Activated T-cell treated with anti-CD3 and anti-CD28 coated beads for 4 hours (primary cell): ENCODE measurements at places on chromosomes 13 and 19.
A peak's percentile ranks its signal among the peaks of the same experiment; 100 is the strongest.

DNA sequence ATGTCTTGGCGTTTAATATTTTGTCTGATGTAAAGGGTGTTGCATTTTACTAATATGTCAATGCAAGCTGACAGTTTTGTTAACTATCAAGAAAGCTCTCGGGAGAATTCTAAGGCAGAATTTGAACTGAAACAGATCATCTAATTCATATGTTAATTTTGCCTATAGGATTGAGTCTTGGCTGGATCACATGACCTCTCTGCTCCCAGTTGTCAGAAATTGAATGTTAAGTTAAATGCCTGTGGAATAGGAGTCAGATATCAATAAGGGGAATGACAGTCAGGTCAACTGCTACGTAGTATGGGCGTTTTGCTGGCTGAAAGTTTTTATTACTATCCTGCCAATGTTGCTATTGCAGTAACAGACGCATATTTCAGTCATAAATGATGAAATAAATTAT is 358.5 kb downstream of the MYO16 start:
- no peak for DNase-seq

DNA sequence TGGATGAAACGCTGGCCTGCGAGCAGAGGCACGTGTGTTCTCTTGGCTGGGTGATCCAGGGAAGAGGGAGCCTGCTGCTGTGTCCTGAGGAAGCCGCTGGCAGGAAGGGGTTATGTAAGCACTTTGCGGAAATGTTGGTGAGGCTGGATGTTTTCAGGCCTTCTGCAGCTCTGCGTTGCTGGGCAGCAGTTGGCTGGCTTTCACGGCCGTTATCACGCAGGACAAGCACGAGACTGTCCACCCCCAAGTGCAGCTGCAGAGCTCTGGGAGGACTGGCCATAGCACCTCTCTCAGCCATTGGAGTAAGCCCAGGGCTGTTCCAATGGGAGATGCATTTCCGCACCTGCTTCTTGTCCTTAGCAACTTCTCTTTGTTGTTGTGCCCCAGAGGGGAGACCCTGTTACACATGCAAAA is 146.9 kb upstream of the SOX21 start:
- DNase-seq: no peak

- DNase-seq: peak; percentile 46
These were observed 292.1 kb downstream of the SPRY2 start for GRCh38 chr13:80048802-80049201.

DNA sequence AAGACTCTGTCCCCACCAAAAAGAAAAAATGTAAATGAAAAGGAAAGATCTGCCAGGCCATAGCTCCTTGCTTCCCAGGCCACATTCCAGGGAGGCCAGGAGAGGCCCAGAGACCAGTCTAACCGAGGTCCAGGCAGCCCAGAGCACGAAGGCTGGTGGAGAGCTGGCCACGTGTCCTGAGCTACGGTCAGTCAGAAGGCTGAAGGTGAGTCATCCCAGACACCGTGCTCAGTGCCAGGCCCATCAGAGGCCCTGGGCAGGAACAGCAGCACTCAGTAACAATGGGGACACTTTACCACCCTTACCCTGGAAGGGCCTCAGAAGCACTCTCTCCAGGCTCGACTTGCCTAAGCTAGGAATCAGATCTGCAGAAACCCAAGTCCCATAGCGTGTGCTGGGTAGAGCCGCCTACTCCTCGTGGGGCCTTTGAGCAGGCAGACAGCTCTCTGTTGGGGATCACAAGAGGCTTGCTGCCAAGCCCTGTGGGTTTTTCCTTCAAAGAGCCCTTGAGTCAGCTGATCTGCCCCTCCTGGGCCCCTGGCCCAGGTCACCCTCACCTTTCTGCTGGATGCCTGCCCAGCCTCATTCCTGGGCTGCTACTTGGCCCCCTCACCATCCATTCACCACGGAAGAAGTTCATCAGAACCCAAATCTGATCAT is 11.6 kb upstream of the DNMT1 start:
- DNase-seq: no peak

GRCh38 chr13:24230428-24231072 is 70.0 kb downstream of the SPATA13 start:
- no peak for DNase-seq

- DNase-seq: peak; percentile 77
These were observed 13.3 kb downstream of the PALM3 start for GRCh38 chr19:14048443-14049153.

- no peak for DNase-seq
These were observed 46.8 kb upstream of the FARP1 start for GRCh38 chr13:98096059-98096458.

DNA sequence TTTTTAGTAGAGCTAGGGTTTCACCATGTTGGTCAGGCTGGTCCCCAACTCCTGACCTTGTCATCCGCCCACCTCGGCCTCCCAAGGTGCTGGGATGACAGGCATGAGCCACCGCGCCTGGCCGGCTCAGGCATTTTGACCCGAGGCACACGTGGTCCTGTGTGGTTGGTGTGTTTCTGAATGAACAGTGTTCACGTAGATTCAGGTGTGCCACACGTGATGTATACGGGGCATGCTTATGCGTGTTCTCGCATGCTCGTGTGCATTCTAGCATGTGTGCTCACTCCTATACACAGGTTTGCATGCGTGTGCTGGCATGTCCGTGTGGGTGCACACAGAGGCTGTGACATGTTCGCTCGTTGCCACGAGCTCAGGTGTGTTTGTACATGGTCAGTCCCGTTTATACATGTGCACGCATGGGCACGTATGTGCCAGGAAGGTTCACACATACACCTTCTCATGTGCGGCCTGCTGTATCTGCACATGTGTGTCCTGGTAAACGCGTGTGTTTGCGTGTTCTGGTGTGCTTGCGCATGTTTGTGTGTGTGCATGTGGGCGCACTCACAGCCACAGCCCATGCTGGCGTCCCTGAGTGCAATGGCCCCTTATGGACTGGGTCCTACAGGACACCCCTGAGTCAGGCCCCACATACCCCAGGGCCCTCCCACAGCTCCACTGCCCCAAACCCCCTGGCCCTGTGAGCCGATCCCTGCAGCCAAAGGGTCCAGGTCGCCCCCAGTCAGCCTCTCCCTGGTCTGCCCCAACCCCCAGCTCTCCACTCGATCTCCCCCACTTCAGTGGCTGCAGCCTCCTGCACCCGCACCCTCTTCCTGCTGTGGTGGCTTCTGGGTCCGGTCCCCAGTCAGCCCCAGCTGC is 20.6 kb upstream of the TCF3 start:
- no peak for DNase-seq

DNA sequence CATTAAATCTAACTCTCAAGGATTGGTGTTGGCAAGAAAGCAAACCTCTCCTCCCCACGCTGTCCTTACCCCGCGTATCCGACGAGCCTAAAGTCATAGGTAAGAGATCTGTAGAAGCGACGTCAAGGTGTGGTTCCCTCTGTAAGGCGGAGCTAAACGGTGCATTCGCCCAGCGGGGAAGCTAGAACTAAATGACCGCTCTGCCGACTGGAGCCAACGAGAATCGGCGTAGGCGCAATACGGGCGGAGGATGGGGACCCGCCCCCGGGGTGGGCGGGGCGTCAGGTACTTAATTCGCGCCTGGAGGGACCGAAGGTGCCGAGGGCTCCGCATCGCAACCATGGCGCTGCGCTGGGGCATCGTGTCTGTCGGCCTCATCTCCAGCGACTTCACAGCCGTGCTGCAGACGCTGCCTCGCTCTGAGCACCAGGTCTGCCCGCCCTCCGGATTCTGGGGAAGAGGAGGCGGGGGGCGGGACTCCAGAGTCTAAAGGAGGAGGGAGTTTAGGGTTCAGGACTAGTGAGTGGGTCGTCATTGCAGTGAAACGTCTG is at the start of gene DHDH:
Gene DHDH, plus strand, starts transcription at position 318 of the 551 bp plus-strand sequence. Its CDS starts 23 bp downstream, at position 341.
- DNase-seq: peak; percentile 71

- DNase-seq: no peak
These were observed 3.5 kb downstream of the KLK1 start for GRCh38 chr19:50820086-50820485.

GRCh38 chr13:90906554-90906953 is 440.9 kb upstream of the MIR17HG start:
- DNase-seq: no peak

- no peak for DNase-seq
These were observed 20.4 kb downstream of the DGKH start for GRCh38 chr13:42068886-42069285.

- DNase-seq: no peak
These were observed 9.7 kb upstream of the FUT2 start for GRCh38 chr19:48686088-48686487.

DNA sequence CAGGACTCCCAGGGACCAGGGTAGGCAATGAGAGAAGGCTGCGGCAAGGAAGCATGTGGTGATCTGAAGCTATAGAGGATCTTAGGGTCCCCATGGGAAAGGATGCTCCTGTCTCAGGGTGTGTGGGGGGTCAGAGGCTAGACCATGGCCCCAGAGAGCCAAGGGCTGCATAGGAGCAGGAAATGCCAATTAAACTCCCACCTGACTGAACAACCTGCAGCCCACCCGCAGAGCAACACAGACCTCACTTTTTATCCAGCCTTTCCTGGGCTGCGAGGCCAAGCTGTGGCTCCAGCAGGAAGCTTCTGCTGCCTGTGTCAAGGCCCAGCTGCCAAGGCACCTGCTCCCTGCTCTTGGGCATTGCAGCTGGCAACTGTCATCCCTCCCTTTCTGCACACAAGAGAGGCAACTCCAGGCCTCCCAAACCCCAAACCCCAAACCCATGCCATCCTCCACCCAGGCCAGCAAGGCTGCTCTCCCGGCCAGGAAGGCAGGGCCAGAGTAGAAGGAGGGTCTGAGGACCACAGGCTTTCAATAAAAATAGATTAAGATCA is 290.1 kb downstream of the FOXO1 start:
- no peak for DNase-seq

DNA sequence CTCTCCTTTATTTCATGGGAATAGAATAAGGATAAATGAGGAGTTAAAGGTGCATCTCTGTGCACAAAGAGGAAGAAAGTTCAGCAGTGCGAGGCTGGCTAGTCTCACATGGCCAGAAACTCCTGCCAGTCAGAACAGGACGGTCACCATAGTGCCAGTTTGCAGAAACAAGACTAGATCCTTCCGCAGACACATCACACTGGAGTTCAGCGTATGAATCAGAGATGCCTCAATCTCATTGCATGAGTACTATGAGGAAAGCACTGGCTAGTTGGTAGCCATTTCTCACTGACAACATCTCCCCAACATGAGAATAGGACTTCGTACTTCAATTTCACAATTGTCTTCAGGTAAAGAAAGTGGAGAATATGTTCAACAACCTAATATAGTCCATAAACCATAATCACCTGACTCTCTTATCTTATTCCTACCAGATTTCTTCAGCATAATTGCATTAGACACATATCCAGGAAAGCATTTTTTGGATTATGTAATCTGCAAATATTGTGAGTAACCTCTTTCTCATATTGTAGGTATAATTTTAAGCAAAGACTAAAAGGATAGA is 34.9 kb downstream of the RXFP2 start:
- DNase-seq: no peak

GRCh38 chr19:41226053-41226873 is 7.2 kb downstream of the AXL start:
- peak; percentile 24 for DNase-seq

- DNase-seq: no peak
These were observed 2.5 kb upstream of the GRWD1 start for GRCh38 chr19:48443256-48443655.
